ENCODE measurements at places on chromosomes 2 and 18.

DNA sequence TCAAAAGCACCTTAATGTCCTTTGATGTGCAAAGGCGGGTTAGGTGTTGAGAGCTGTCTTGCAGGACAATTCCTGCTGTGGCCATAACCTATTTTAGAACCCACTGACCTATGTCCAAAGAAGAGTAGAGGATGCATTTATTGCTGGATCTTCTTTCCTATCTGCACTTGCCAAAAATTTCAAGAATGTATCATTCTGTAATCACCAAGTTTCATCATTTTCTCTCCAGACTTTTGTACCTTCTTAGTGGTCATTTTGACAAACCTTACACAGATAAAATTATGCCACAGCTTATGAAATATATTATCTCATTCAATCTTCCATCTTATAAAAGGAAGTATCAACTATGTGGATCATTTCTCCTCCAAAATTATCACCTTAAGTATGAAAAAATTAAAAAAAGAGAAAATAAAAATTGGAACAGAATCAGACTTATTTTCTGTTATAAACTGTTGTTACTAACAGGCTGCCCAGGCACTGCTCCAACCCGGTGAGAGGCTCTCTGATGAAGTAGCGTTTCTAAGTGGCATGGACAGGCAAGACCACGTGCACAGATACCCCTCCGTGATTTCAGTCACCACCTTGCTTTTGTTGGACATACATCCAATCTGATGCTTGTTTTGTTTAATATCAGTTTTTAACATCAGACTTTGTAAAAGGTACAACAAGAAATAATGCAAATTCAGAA lies 559.9 kb upstream of the ID2 start:
- ATAC-seq: no peak

GRCh38 chr2:31693882-31694281 lies 113.1 kb upstream of the SRD5A2 start:
- no peak for ATAC-seq

- ATAC-seq: no peak
Measured at GRCh38 chr2:219593154-219593553, 4.5 kb upstream of the STK11IP start.

- ATAC-seq: peak; percentile 42
Measured at GRCh38 chr2:137156221-137156844, 391.0 kb downstream of the THSD7B start.

GRCh38 chr18:47075098-47075883 lies 39.9 kb upstream of the ELOA2 start:
- no peak for ATAC-seq

DNA sequence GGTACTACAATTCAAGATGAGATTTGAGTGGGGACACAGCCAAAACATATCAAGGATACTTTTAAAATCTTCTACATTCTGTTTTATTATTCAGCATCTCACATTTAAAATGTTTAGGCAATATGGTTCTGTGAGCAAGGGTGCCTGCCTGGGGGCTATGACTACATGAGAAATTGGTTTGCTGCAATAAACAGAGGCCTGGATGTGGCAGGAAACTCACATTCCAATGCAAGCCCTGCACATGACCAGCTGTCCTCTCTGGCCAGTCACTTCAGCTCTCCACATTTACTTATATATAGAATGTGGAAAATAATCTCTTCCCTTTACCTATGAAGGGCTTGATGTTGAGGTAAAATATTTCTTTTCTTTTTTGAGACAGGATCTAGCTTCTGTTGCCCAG lies 193.4 kb downstream of the LRRTM1 start:
- ATAC-seq: no peak

DNA sequence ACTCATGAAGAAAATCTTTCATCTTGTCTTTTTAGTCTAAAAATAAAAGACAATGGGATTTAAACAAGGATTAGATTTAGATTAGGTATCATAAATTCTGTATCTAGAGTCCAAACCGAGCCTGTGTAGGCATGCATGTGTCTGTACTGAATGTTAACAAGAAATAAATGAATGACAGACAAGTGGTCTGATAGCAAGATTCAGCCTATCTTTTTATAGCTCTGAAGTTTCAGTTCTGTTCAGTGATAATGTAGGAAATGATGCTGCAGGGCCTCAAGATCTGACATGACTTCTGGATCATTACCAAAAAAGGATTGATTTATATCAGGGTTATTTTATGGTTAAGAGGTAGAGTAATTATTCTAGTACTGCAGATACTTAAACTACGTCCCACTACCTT lies 137.0 kb upstream of the ATP5MC3 start:
- ATAC-seq: no peak

DNA sequence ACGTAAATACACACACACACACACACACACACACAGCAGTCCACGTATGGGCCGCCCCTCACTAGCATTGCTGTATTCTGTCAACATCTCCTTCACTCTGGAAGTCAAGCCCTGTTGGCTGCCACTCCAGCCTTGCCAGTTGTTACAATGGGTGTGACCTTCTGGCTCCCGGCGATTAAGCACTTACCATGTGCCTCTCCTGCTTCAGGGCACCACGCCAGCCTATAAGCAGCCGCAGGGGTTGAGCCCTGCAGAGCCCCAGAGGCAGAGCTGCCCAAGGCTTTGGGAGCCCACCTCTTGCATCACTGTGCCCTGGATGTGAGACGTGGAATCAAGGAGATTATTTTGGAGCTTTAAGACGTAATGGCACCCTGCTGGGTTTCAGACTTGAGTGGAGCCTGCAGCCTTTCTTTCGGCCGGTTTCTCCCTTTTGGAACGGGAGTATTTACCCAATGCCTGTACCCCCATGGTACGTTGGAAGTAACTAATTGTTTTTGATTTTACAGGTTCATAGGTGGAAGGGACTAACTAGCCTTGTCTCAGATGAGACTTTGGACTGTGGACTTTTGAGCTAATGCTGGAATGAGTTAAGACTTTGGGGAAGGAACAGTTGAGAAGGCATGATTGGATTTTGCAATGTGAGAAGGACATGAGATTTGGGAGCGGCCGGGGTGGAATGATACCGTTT lies 54.5 kb upstream of the ROCK2 start:
- no peak for ATAC-seq

DNA sequence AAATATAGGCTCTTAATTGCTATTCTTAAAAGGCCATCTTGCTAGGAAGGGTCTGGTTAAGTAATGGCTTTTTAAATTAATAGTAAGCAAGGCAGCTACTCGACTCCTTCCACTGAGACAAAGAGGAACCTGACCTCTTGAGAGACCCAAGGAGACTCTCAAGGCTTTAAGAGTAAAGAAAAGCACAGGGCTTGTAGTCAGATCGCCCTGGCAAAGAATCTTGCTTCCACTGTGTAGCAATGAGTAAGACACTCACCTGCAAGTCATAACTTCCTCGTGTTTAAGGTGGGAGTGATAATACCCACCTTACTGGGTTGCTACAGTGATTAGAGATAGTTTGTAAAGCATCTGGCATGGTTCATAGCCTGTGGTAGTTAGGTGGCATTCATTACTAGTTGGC lies 274.5 kb downstream of the TSN start:
- ATAC-seq: no peak

GRCh38 chr2:170341684-170342623 lies 164.0 kb downstream of the MYO3B start:
- no peak for ATAC-seq
